ENCODE measurements at places on chromosomes 7 and 10.
A peak's percentile ranks its signal among the peaks of the same experiment; 100 is the strongest.

DNA sequence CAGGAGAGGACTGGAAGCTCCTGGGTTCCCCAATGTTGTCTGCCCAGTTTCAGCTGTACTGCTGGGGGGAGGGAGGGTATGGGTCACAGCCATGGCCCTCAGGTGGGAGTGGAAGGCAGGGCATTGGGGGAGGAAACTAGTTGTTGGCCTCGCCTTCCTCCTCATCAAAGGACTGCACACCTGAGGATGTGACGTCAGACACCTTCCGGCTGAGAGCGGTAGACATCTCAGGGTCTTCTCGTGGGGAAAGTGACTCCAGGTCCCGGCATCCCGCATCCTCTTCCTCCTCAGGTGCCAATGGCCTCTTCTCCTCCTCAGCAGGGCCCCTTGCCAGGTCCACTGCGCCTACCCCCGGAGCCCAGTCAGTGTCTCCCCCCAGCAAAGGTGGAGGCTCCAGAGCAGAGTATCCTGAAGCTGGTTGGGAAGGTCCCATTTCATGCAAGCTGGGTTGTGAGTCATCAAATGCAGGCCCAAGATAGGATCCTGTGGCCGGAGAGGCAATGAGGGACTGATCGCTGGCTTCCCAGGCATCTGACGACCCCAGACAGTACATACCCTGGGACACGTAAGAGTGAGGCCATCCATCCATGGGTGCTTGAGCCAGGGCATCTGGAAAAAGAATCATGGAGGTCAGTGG is 6.0 kb downstream of the FAM131B start:
- no peak for DNase-seq

DNA sequence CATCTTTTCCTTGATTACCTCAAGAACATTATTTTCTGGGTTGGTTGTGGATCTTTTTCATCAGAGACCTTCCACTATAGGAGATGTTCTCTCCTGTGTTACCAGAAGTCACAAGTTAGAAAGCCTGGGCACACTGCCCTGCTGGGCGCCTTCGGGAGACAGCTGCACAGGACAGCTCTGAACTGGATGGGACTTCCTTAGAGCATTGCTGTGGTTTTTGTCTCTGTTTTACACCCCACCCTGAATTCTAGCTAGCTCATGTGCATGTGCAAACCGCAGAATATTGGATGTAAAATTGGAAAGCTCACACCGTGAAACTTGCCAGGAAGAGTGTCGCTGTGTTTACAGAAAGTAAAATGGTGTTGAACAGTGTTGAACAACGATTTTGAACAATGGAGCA is 54.4 kb upstream of the SEC61G start:
- no peak for DNase-seq

GRCh38 chr7:158559356-158559755 is 28.3 kb downstream of the PTPRN2 start:
- no peak for DNase-seq

- DNase-seq, result no peak
Measured at GRCh38 chr10:8369666-8370065, 315.2 kb downstream of the GATA3 start.

- no peak for DNase-seq
Measured at GRCh38 chr10:28838908-28839307, 161.6 kb downstream of the BAMBI start.

DNA sequence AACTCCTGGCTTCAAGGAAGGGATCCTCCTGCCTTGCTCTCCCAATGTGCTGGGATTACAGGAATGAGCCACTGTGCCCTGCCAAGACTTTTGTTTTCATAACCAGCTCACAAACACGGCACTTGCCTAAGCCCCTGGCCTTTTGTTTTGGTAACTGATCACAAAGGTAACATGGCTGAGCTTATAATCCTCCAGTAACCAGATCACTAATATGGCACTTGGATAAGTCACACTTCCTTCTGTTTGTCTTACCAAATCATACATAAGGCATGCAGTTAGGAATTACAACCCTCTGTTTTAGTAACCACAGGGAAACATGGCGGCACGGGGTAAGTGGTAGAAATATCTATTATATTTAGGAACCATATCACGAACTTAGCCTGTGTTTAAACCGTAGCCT is 577.1 kb downstream of the CALN1 start:
- DNase-seq, result no peak

GRCh38 chr10:27655296-27655695 is 90.3 kb downstream of the MKX start:
- DNase-seq, result no peak

DNA sequence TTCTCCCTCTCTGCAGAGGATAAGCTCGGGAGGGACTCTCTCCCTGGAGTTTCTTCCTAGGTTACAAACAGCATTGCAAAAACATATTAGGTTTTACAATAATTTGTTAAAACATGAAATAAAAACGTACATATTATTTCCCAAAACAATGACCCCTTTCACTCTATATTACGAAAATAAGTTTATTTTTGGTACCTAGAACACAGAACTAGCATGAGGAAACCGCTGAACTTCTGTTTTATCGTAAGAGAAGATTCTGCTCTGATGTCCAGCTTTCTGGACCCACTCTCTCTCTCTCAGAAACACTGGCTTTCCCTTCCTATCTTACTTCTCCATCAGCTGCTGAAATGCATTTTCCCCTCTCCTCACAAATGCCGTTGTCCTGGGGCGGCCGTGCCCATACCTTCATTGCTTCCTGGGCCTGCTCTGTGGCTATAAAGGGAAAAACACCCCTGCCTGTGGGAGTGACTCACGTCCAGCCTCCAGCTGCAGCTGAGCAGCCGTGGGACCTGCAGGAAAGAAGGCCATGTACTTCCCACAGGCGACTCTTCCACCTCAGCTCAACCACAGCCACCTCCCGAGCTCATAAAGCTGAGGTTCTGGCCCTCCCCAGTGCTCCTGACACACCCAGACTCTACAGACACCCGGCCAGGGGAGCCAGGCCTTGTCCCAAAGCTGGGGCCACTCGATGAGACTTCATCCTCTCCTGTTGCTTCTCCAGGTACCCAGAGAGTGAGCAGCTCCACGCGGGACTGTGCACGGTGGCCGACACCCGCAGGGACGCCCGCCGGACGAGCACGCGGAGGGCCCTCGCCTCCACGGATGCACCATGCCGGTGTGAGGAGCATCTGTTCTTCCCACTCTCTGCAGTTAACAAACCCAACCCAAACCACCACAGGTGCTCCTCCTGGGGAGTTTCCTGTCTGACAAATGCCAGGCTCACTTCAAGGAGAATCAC is 3.1 kb downstream of the GPER1 start:
- DNase-seq, result no peak

DNA sequence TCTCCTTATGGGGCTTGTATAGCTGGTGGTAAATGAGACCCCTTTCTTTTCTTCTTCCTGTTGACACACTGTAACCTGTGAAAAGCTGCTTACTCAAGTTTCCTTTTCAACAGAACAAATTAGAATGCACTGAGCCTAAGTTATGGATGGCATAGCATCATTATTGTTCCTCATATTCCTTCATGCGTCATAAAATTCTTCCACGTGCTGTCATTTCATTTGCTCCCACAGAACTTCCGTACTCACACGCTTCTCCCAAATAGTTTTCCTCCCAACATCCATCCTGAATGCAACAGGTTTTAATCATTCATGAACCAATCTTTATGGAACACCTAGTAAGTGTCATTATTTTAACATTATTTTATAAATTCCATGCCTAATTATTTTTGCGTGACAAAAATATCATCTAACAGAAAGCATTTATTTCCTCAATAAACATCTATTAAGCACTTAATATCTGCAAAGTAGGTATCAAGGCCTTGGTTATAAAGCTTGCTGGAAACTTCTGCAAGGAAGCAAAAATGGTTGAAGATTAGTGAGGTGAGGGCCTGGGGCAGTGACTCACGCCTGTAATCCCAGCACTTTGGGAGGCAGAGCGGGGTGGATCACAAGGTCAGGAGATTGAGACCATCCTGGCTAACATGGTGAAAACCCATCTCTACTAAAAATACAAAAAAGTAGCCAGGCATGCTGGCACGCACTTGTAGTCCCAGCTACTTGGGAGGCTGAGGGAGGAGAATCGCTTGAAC is 18.9 kb upstream of the SEPTIN7 start:
- DNase-seq, result no peak

- DNase-seq, result no peak
Measured at GRCh38 chr7:123571684-123572083, 14.1 kb upstream of the NDUFA5 start.

- no peak for DNase-seq
Measured at GRCh38 chr10:126634911-126635310, 35.6 kb downstream of the C10orf90 start.

- DNase-seq, result peak; percentile 30
Measured at GRCh38 chr7:34675749-34676374, 17.8 kb downstream of the NPSR1 start.

DNA sequence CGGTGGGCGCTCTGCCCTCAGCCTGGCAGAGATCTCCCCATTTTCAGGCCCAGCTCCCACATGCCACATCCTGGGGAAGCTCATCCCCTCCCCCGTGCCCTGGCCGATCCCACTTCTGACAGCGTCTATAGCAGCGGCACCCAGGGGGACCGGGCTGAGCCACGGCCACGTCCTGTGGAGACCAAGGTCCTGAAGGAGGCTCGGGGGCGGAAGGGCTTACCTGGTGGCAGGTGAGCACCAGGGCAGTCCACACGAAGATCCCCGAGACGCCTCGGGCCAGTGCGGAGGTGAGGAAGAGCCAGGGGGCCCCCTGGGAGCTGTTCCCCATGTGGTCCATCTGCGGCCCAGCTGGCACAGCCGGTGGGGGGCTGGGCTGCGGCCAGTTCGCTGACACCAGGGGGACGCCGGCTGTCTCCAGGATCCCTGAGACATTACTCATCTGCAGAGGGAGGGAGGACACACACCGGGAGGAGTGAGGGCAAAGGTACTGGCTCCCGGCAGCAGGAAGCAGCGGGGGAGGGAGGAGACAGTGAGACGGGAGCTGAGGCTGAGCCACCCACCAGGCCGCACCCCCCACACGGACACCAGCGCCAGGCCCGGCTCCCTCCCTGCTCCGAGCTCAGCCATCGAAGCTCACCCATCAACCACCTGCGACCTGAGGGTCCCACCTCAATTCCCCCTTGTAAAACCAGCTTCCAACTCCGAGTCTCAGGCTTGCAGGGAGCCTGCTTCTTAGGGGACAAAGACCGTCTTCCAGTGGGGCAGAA is 776 bp downstream of the TMEM184A start:
- DNase-seq, result peak; percentile 99

GRCh38 chr10:70481831-70482530 is 3.4 kb downstream of the PALD1 start:
- DNase-seq, result no peak

GRCh38 chr7:103011650-103012049 is 62.9 kb downstream of the FBXL13 start:
- DNase-seq, result no peak

DNA sequence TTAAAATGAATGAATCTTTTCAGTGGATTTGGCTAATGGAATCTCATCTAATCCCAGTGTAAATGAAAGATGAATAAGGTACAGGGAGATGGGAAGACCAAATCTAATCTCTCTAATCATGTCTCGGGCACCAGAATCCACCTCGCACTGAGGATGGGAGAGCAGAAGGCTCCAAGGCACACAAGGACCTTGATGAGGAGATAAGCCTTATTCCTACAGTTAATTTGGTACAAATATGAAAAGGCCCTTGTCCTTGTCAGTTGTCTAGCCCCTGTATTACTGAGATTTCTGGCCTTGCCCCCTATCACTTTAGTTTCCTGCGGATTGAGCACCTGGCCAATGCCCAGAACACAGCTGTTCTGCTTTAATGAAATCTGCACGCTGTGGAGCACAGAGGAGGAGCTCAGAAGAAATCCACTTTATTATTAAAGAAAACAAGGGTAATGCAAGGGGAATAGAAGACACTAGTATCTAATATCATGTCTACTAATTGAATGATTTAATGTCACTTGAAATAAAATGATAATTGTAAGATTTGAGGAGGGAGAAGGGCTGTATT is 321.4 kb upstream of the HGF start:
- no peak for DNase-seq

DNA sequence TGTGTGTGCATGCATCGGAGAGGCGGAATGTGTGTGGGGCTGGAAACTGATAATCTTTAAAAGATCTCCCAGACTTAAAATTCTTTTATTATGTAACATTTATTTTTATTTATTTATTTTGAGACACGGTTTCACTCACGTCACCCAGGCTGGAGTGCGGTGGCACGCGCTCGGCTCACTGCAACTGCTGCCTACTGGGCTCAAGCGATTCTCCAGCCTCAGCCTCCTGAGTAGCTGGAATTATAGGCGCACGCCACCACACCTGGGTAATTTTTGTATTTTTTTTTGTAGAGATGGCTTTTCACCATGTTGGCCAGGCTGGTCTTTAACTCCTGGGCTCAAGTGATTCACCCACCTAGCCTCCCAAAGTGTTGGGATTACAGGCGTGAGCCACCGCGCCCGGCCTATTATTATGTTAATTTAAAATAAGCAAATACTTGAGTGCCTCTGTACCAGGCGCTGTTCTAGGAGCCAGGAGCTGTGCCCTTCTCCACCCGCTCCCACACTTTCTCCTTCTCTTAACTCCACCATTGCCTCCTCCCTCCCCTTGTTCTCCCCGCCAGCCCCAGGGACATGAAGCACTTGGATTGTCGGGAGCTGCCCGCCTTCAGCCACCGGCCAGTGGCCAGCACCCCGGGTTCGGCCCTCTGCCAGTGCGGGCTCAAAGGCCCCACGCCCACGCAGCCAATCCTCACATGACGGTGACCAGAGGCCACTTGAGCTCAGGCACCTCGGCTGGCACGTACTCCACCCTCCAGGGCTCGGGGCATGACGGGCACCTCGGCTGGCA is 163.6 kb downstream of the DNAJB6 start:
- no peak for DNase-seq

DNA sequence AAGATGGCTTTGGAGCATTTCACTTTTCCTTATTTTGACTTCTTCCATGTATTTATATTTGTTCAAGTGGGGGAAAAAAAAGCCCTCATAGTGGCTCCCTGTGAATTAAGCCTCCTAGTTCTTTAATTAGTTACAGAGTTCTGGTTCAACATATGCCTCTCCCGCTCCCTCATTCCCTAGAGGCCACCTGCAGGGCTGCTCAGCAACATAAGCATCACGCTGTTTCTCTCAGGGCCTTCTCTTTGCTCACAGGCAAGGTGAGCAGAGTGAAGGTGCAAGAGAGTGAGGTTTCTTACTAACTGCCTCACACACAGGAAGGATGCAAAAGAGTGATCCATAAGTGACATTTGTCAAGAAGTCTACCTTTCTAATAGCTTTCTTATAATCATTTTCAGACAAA is 196.7 kb downstream of the SEMA3E start:
- DNase-seq, result no peak

All from HuH-7.5 (cell line).